ENCODE measurements at places on chromosomes 5 and 9.

DNA sequence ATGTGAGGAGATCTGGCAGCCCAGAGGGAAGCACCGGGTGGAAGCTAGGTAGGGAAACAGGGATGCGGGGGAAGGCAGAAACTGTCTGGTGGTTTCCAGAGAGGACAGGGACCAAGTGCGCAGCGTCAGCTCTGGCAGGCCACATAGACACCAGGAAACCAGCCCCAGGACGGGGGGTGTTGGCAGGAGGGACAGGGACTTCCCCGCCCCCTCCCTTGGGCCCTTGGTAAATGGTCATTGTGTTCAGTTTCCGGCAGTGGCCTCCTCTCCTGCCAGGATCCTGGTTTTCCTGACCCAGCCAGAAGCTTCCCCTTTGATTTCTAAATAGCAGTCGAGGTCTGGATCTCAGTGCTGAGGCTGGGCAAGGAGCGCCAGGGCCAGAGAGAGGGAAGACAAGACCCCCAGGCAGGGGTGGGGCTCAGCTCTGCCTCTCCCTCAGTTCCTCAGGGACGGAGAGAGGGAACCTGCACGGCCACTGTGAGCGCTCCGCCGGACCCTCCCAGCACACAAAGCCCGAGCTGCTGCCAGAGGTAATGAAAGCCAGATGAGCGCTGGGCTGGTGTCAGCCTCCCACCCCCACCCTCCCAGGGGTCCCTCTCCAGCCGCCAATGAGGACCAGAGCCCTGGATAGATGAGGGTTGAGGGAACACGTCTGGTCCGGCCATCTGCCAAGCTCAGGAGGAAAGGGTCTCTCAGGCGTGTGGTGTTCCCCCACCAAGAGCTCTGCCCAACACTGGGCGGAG, 1.8 kb downstream of the RALGDS start:
- no peak for DNase-seq

DNA sequence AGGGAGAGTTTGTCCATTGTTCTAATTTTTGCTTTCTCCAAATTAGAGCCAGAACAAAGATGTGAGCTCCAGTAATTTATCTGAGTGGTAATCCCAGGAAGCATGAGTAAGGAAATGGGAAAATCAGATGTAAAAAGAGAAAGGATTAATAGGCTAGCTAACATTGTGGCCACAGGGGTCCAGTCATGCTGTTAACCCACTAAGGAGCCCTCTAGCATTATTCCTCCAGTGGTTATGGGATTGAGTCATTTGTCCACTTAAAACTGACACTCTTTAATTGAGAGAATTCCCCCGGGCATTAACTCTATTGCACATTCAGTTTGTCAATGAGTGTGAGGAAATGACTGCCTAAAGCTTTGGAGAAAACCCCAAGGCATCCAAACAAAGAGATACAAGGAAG, 700.3 kb upstream of the TYRP1 start:
- DNase-seq, result no peak

GRCh38 chr9:106956971-106957370, 94.0 kb downstream of the ZNF462 start:
- DNase-seq, result no peak

- DNase-seq, result no peak
Measured at GRCh38 chr5:158435161-158435616, 576.2 kb upstream of the CLINT1 start.

- no peak for DNase-seq
Measured at GRCh38 chr5:170782438-170782837, 1.1 kb upstream of the GABRP start.

GRCh38 chr5:121377461-121377860, 474.2 kb upstream of the FTMT start:
- no peak for DNase-seq

- no peak for DNase-seq
Measured at GRCh38 chr5:58012801-58013315, 447.0 kb downstream of the PLK2 start.

DNA sequence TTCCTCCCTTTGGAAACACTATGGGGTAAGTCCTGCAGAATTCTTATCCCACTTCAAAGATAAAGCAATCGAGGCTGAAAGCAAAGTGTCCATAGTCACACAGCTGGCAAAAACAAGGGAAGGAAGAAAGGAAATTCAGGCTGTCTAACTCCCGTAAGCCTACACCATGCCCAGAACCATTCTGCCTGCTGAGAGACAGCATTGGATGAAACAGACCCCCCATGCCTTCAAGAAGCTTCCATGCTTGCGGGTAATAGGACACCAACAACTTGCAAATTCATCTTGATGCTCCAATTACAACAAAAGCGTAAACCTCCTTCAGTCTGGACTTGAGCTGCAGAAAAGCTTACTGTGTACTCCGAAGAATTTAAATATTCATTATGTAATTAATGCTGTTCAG, 181.1 kb upstream of the WWC1 start:
- DNase-seq, result no peak

- DNase-seq, result no peak
Measured at GRCh38 chr5:111826064-111826463, 69.1 kb upstream of the NREP start.

DNA sequence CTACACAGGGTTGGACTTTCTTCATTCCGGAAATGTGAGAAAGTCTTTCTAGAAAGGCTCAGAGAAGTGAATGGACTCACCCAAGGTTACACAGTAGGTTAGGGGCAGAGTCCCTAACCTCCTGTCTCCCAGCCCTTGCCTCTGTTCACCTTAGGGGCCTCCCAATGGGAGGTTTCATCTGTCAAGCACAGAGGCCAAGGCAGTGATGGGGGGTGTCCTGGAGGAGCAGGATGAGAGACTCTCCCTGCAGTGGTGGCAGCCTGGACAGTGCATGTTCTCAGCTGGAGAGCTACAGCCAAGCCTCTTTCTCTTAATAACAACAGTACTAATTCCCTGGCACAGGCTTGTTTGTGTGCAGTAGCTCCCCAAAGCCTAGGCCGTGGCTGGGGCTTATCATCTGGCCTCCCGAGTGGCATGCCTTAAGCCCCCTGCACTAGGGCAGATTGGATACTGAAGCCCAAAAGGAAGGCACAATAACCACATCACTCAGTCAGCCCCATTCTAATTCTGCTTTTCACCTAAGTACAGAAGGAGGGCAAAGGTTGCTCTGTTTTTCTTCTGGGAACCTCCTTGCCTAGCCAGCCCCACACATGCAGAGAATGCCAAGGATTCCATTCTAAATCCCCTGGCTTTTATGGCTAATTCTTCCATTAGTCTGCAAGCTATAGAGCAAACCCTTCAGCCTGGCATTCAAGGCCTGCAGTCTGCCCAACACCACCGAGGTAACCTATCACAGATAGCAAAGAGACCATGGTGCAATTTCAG, 50.2 kb upstream of the XPA start:
- no peak for DNase-seq

DNA sequence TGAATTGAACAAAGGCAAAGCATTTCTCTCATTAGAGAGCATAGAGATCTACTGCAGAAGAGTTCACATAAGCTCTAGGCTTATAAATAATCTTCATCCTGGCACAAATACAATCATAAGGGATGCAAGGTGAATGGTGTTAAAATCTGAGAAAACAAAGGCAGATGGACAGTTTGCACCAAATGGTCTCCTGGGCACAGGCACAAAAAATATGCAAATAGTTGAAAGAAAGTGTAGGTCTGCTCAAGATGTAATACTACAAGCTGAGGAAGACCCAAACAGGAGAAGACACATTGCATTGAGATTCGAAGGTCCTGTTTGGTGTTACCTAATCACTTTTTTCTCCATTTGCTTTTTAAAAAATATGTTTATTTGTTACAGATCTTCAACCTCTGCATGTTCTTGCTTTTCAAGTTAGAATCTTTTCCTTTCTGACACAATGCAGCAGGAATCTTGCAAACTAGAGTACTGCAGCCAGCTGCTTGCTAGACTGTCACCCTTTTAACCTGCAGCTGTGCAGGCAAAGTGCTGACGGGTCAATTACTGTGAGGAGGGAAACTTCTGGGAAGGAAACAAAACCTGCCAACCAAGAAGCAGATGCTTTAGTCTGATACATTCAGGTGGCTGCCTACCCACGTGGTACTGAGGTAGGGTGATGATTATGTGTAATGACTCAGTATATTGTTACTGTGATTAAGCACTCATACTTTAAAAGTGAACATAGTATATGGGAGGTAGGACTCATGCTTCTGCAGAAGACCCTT, 1048.6 kb upstream of the SEMA6A start:
- DNase-seq, result no peak

- DNase-seq, result no peak
Measured at GRCh38 chr5:101009758-101010519, 106.9 kb upstream of the ST8SIA4 start.

DNA sequence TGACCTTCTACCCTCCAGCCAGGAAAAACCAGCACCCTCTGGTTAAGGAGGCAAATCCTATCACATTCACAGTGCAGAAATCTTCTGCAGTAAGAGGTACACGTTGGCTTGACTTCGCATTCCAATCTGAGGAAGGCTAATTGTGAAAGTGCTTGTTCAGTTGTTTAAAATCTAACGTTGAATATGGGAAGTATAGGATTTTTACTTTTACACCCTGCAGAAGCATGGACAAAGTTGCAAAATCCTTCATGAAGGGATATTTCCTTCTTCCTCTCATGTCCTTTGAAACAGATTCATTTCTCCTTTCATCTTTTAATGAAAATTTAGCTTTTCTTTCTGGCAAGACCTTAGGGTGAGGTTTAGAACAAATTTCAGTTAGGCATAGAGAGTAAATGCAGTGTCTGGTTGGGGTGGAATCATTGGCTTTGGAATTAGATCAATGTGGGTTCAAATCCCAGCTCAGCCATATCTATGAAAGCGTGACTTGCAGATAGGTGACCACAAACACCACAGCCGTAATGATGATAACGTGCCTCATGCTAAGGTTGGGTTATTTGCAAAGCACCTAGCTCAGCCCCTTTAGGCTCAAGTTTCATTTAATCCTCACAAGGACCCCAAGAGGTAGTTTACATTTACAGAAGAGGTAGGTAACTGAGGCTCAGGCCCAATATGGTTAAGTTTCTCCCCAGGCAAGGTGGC, 42.2 kb upstream of the C5orf58 start:
- DNase-seq, result no peak

DNA sequence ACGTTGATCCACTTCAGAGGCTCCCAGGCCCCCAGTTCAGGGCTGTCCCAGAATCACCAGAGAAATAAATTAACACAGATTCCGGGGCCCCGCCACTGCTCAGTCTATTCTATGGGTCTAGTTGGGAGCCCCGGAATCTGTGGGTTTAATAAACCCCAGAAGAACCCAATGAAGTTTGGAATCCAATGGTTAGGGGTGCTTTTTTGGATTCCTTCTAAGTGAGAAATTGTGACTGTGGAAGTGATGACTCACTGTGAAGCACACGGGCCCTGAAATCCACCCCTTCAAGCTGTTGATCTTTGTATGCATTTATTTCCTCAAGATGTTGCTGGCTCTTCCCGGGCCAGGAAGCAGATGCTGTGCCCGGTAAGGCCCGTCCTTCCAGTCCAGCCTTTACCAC, 57.3 kb upstream of the SLC28A3 start:
- DNase-seq, result no peak

DNA sequence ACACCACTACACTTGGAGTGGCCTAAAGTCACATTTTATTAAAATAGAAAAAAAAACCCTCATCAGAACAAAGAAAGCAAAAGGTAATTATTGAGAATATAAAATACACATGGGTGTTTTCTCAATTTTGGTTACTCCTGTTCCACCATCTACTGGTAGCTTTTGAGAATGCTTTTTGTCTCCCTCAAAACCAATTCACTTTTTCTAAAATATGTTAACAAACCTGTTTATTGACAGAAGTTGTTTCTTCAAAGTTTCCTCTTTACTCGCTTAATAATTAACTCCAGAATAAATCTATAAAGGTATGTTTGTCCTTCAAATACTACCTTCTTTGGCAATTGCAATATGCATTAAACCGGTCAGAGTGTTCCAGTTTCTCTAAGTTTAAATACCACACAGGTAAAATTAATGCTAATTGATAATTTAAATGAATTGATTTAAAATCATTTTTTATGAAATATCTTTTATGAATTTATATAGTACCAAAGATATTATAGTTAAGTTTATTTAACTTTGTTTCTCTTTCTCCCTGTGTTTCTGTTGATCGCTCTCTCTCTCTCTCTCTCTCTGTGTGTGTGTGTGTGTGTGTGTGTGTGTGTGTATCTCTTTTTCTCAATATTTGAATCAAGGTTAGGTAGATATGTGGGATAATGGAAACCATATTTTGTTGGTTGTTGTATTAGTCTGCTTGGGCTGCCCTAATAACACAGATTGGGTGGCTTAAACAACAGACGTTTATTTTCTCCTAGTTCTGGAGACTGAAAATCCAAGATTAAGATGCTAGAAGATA, 487.4 kb downstream of the PRDM9 start:
- DNase-seq, result no peak

DNA sequence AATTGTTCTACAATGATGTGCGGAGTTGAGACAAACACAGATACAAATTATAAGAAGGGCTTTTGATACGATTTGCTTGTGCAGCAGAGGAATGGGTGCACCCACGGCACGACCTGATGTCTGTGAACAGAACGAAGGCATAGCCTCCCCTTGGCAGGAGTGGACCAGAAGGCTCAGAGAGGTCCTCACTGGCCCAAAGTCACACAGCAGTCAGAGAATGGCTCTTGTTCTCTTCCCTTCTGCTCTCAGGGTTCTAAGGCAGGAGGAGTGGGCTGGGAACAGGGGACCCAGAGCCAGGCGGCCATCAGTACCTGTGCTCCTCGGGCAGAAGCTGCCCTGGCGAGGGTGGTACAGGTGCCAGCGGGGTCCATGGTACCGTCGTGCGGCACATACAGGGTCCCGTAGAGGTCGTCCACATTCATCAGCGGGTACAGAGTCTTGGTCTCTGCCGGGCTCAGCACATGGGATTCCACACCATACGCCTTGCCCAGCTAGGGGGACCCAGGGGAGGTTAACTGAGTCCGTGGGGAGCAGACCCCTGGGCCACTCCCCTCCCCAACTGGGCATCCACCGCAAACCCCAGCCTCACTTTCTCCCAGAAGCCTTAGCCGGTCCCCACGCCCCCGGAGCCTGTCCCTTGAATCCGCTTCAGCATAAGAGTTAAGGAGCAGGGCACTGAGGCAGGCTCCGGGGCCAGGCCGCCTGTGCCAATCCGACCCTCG, 7.0 kb downstream of the SARDH start:
- DNase-seq, result no peak

DNA sequence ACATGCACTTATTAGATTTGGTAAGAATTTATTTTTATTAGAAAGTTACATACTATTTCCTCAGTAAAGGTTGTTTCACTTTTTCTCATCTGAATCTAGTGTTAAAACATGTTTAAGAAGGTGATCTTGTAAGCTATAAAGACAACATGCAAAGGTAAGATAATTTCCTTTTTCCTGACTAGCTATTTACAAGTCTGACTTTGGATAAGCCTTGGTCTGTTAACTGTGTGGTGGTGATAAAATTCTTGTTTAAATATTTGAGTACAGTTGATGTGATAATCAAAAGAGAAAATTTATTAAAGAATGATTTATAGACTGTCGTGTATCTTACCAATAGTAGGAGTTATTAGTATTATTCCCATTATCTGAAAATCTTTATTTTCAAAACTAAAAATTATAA, 36.9 kb upstream of the GPR21 start:
- DNase-seq, result no peak

- no peak for DNase-seq
Measured at GRCh38 chr9:126363847-126364671, 37.4 kb downstream of the MVB12B start.

Data from activated CD4-positive, alpha-beta T cell treated with anti-CD3 and anti-CD28 coated beads, Interleukin-2, amount 50 U/mL, for 24 hours (primary cell).